Heart right ventricle (tissue), 16 donors: ENCODE measurements at places on chromosomes 12 and 14. TPM values are rescaled to one million over a fixed set of nuclear protein-coding genes. Genes with fewer than 3 reads are reported as not detected.
A peak's percentile ranks its signal among the peaks of the same experiment; 100 is the strongest.

DNA sequence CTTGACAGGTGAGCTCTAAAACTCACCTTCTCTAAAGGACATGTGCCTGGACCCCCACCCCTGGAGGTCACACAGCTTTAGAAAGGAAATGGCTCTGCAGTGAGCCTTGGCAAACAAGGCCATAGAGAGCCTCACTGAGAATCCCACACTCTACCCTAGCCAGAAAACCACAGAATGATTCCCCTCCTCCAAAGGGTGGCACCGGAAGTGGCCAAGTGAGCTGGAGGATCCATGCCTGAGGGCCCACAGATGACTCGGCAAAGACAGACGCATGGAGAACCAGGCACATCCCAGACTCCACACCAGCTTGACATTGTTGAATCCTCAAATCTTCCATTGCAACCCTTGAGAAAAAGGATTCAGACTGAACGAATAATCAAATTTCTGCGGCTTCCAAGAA, 54.2 kb upstream of the PTHLH start:
- DNase-seq, result no peak

DNA sequence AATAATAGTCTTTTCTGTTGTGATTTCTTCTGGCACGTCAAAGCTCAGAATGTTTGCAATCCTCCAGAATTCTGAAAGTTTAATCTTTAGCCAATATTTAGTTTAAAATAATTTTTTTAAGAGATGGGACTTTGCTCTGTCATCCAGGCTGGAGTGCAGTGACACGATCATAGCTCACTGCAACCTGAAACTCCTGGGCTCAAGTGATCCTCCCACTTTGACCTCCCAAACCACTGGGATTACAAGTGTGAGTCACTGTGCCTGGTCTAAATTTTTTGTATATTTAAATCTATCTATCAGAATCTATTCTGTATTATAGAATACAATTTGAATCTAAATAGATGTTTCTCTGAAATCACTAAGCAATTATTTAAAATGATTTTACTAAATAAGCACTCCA, 572.7 kb downstream of the VRK1 start:
- DNase-seq, result no peak

The LRRIQ1 gene
- total RNA-seq, result 0.79 TPM

DNA sequence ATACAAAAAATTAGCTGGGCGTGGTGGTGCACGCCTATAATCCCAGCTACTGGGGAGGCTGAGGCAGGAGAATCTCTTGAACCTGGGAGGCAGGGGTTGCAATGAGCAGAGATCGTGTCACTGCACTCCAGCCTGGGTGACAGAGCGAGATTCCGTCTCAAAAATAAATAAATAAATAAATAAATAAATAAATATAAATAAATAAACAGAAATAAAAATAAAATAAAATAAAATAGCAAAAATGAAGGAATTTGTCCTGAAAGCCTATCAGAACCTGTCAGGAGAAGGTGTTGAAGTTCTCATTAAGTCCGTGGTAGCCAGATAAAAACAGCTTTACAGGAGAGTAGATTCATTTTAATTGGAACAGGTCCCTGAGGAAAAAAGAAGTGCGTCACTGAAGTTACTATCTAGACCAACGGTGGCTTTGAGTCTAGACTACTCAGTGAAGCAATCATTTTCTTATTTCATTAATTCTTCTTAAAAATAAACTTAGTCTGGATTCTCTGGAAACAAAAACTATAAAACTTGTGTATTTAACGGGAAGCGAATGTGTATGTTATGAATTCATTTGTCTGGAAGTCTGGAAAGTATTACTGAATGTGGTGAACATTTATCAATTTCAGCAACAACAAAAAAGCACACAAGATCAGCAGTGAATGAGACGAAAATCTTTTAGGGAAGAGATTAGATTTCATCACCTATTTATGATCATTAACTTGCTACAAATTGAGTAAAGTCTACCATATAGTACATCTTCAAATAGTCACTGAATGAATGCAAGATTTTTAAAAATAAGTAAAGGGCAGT, 248.5 kb upstream of the PDE3A start:
- DNase-seq, result no peak

DNA sequence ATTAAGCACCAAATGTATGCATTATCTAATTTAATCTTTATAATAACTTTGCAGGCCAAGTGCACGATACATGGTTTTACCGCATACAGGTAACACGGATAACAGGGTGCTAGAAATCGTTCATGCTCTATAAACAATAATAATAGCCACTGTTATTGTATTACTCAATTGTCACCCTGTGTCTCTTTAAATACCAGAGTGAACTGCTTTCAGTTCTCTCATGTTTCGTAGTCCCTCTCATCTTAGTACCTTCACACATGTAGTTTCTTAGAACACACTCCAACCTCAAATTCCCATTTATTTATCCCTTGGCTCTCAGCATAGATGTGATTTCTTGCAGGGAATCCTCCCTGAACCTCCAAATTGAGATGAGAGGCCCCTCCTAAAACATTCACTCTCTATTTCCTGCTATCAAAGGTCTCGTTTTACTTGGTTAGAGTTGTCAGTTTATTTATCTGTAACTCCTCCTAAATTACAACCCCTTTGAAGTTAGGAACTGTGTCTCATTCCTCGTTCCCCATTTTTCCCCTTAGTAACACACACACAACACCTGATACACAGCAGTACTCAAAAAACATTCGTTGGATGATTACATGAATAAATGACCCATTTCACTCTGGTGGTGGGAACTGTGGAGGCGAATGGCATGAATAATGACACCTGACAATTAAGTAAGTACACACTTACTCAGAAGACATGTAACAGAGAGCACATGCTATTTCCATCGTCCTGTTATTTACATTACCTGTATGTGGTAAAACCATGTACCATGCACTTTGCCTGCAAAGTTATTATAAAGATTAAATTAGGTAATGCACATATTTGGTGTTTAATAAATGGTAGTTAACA, 134.6 kb downstream of the BTG1 start:
- no peak for DNase-seq

- peak; percentile 80 for DNase-seq
These were observed 46.1 kb downstream of the CYP46A1 start for GRCh38 chr14:99729991-99730875.

- no peak for DNase-seq
These were observed 81.7 kb downstream of the CRADD start for GRCh38 chr12:93758801-93759373.

DNA sequence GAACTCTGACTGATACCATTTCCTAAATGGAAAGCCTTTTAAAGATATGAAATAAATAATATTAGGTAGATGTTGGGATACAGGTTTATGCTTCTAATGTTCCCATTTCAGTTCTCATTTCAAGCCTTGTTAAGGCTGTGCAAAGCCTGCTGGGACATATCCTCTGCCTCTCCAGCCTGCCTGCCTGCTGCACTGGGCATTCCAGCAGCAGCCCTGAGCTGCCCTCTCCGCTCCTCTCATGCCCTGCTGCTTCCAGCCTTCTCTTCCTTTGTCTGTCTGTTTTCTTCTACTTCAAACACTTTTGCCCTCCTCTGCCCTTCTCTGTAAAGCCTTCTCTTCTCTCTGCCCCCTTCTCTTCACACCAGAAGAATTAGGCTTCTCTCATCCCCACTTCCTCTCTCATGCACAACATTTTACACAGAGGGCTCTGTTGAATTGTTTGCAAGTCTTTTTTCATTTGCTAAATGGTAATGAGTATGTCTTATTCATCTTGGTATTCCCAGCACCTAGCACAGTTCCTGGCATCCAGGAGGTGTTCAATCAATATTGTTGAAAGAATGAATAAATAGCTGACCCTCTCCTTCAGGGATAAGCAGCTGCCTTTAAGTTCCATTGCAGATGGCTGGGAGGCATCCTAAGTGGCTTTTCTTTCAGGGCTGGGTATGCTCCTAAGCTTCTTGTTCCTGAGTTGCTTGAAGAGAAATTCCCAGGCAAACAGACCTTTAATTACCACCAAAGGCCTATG, 292.3 kb downstream of the TMEM117 start:
- DNase-seq, result no peak

DNA sequence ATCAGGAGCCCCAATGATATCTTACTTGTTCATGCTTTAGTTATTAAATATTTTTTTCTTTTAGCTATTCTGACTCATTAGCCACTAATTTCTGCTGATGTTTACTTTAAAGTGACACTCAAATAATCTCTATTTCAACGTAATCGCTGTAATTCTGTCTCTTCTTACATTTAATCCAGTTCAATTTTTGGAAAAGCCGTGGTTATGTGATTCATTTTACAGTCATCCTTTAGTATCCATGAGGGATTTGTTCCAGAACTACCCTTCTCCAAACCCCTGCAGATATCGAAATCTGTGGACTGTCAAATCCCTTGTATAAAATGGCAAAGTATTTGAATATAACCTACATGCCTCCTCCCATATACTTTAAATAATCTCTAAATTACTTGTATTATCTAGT, 1103.4 kb downstream of the LRFN5 start:
- no peak for DNase-seq

- no peak for DNase-seq
These were observed 43.3 kb downstream of the TSPAN11 start for GRCh38 chr12:30969606-30970395.

DNA sequence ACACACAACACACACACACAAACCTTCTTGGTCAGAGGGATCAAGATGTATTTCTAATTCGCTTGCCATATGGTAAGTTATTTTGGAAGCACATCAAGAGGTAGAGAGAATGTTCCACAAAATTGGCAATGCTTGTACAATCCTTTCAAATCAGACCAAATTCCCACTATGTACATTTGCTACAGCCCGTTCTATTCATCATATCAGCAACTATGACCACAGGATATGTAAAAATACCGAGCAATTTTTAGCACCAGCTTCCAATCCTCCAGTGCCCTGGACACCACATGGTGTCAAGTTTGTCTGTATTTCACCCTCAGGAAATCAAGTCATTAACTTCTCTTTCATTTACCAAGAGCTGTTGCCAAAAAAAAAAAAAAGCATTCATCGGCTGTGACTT, 21.2 kb downstream of the TBX5 start:
- DNase-seq, result no peak

The TSHR gene
- not detected for total RNA-seq

The STXBP6 gene
- total RNA-seq, result 19.5 TPM

- peak; percentile 79 for DNase-seq
These were observed 843 bp upstream of the NUAK1 start for GRCh38 chr12:106139422-106140171.

DNA sequence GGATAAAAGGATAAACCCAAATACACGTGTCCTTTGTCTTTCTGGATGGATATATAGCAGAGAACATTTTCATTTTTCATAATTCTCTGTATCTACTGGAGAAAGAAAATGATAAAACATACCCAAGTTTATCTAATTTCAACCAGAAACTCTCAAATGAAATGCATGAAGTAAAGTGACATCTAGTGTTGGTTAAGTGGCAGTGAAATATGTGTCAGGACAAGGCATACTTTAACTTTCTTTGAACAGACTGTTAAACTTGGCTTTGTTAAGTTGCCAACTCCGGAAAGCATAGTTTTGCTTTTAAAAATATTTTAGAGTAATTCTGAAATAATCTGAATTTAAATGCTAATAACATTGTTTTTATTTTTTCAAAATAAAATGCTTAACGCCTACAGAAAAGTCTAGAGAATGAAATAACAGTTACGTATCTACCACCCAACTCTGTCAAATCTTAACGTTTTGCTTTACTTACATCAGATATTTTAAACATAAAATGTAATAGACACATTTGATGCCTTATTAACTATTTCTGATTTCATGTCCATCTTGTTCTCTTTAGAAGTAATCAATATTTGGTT, 25.2 kb upstream of the NTN4 start:
- no peak for DNase-seq

GRCh38 chr14:44803239-44803905, 158.4 kb downstream of the KLHL28 start:
- DNase-seq, result no peak

The C1S gene
- 141 TPM for total RNA-seq

The KCNH3 gene
- 0.35 TPM for total RNA-seq

- DNase-seq, result no peak
These were observed 75.1 kb upstream of the ATP2A2 start for GRCh38 chr12:110205931-110206330.

GRCh38 chr14:92511453-92512238, 1.9 kb upstream of the RIN3 start:
- no peak for DNase-seq

- DNase-seq, result no peak
These were observed 10.2 kb downstream of the RIN3 start for GRCh38 chr14:92523752-92524151.

The LBHD2 gene
- total RNA-seq, result not detected

The FBLN5 gene
- 47.9 TPM for total RNA-seq

- no peak for DNase-seq
These were observed 311.4 kb downstream of the BCL11B start for GRCh38 chr14:98960617-98961013.

The FSCB gene
- not detected for total RNA-seq

The ZDHHC22 gene
- not detected for total RNA-seq

DNA sequence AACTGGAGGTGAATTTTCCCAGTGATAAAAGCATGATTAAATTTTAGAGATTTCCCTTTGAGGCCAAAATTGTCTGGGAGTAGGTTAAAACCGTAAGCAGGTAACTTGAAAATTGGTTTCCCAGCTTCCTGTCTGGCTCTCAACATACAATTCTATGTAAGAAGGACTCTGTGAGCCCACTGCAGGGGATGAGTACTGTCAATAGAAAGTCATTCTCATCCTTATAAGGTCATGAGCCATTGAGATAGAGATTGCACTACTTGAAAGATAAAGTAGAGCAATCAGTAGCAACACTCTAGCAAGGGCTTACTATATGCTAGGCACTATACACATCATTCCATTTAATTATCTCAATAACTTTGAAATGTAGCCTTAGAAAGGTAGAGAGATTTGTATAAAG, 225.6 kb upstream of the HMGA2 start:
- no peak for DNase-seq
